ENCODE measurements at places on chromosomes 11 and 22.
A peak's percentile ranks its signal among the peaks of the same experiment; 100 is the strongest.

GRCh38 chr11:125165111-125165842 lies 726 bp downstream of the PKNOX2 start:
- DNase-seq = no peak

- no peak for DNase-seq
Observed at GRCh38 chr22:42743501-42743991, 22.9 kb upstream of the A4GALT start.

DNA sequence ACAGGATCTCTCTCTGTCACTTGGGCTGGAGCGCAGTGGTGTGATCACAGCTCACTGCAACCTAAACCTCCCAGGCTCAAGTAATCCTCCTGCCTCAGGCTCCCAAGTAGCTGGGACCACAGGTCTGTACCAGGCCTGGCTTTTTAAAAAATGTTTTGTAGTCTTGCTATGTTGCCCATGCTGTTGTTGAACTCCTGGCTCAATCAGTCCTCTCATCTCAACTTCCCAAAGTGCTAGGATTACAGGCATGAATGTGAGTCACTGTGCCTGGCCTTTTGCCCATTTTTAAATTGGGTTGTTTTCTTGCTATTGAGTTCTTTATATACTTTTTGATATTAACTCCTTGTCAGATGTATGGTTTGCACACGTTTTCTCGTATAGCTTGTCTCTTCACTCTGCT lies 33.0 kb upstream of the PITPNB start:
- DNase-seq = no peak

- DNase-seq = no peak
Observed at GRCh38 chr11:13818325-13818724, 144.2 kb upstream of the SPON1 start.

- no peak for DNase-seq
Observed at GRCh38 chr22:45589556-45589955, 82.1 kb upstream of the ATXN10 start.

DNA sequence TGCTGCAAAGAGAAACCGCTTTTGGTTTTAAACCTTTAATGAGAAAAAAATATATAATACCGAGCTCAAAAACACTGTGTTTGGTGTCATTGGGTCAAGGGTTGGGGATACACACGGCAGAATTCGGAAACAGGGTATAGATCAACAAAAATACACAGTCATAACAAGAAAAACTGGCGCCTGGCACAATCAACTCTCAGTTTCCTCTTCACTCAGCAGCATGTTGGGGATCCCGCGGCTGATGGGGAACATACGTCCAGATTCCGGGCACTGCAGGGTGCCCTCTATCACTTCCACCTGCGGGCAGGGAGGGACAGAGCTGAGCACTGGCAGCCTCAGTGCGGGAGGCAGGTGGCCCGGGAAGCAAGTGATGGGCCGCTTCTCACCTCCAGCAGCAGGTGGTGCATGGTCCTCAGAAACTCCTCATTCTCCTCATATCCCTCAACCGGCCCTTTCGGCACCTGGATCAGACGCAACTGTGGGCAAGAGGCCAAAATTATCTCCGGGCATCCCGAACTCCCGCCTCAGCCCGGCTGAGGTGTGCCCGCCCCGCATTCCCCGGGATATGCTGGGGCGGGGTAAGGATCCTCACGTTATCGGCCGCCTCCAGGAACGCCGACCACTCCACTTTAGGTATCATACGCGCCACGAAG lies 561 bp downstream of the TRMT112 start:
- DNase-seq = no peak

GRCh38 chr11:19689281-19690000 lies 23.2 kb upstream of the NAV2 start:
- no peak for DNase-seq

GRCh38 chr11:70656252-70656651 lies 257.9 kb downstream of the CTTN start:
- DNase-seq = no peak

DNA sequence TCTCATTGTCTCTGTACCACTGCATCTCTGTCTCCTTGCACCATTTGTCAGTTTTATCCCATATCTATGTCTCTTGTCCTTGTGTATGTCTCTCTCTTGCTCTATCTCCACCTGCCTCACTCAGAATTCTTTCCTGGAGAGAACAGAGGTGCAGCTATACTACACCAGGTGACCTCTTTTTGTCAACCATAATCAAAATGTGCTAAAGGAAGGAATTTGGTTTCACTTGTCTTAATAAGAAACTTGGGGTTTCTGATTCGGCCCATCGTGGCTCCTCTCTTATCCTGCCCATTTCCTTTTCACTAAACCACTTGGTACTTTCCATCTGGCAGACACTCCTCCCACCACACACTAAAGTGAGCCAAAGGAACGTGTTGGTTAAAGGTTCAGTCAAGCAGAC lies 2.0 kb upstream of the C11orf42 start:
- DNase-seq = no peak

DNA sequence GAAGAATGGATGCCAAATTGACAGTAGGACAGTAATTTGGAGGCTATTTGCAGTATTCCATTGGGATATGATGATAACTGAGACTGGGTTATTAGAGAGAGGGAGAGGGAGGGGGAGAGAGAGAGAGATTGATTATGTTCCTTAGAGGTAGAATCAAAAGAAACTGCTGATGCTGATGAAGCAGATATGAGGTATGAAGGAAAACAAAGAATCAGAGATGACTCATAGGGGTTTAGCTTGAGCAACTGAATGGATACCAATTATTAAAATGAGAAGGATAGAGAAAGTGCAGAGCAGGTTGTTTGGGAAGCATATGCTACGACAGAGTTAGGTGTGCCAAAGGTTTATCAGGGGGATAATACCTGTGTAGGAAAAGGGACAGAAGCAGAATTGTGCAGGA lies 12.8 kb upstream of the NUCB2 start:
- DNase-seq = no peak

- DNase-seq = no peak
Observed at GRCh38 chr11:1077033-1077416, 2.4 kb downstream of the MUC2 start.

DNA sequence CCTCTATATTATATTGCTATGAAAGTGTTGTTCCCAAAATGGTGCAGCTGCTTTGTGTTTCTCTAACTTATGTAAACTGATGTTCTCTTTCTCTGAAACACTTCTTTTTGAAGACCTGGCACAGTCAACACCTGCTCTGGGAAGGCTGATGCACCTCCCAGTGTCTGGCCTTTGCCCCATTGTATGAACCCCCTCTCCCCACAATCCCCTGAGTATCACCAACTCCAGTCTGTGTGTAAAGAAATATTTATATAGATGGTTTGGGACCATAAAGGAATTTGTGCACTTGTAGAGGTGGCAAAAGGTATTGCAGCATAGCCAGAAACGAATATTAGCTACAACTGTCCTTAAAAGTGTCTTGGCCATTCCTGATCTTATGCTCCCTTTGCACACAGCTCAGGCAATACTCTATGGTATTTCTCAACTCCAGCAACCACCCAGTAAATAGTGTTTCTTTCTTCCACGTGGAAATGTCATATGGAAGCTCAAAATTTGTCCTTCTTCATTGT lies 365.2 kb upstream of the DDI1 start:
- DNase-seq = no peak

DNA sequence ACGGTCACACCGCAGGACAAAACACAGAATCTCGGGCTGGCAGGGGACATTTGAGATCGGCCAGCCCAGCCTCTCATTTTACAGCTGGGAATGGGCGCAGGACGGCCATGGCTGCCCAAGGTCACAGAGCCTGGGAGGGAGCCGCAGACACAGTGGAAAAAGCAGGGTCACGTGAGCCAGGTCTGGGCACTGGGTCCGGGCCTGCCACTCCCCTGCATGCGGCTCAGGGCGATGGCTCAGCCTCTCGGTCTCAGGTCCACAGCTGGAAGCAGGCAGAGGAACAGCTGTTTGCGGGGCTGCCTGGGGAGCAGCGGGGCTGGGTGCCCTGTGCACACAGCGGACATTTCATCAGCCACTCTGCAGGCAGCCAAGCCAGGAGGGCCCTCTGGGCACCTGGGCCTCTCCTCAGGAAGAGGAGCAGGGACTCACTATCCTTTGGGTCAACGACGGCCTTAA lies 10.4 kb upstream of the PPARA start:
- DNase-seq = no peak

GRCh38 chr11:66495401-66495854 lies 15.0 kb upstream of the BBS1 start:
- DNase-seq = no peak

DNA sequence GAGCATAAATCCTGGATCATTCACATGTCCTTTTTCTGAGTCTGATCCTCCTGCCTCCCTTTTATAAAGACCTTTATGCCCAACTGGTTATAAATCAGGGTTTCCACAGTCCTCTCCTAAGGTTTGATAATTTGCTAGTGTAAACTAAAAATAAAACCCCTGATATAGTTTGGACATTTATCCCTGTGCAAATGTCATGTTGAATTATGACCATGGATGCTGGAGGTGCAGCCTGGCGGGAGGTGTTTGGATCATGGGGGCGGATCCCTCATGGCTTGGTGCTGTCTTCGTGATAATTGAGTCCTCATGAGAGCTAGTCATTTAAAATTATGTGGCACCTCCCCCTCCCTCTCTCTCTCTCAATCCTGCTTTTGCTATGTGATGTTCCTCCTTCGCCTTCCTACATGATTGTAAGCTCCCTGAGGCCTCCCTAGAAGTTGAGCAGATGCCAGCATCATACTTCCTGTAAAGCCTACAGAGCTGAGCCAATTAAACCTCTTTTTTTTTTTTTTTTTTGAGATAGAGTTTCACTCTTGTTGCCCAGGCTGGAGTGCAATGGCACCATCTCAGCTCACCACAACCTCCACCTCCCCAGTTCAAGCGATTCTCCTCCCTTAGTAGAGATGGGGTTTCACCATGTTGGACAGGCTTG lies 9.6 kb upstream of the MTCH2 start:
- no peak for DNase-seq

DNA sequence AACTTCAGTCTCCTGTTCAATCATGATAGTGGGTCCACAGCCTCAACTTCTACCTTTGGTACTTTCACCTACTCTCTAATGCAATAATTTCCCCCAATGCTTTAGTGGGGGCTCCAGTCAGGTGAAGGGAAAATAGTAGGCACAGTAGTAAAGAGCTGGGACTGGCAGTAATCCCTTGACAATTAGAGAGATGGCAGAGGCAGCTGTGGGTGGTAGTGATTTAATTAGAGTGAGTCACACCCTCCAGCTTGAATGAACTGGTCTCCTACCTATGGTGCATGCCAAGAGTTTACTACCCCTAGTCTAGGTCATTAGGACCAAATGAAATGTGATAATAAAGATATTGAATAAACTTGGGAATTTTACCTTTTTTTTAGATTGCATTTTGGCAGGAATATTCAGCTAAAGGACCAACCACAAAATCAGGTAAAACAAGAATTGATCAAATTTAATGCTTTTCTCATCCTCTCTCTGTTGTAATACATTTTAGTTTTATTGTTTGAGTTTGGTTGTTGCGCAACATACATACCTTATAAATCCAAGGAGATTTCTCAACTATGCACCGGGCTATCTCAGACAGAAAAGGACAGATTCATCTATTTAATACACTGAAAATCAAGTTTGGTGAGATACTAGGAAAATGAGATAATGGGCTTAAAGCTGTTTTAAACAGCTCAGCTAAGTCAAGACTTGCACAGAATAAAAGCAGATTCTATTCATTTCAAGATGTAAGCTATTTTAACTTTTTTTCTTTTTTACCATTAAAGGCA lies 9.0 kb downstream of the PRRG4 start:
- DNase-seq = no peak

GRCh38 chr11:124867700-124868099 lies 2.5 kb downstream of the ROBO3 start:
- peak; percentile 25 for DNase-seq

GRCh38 chr11:126561327-126561893 lies 205.9 kb downstream of the ST3GAL4 start:
- DNase-seq = no peak

- no peak for DNase-seq
Observed at GRCh38 chr11:88231894-88232482, 56.7 kb upstream of the RAB38 start.

- no peak for DNase-seq
Observed at GRCh38 chr11:114154271-114155047, 94.9 kb downstream of the ZBTB16 start.

DNA sequence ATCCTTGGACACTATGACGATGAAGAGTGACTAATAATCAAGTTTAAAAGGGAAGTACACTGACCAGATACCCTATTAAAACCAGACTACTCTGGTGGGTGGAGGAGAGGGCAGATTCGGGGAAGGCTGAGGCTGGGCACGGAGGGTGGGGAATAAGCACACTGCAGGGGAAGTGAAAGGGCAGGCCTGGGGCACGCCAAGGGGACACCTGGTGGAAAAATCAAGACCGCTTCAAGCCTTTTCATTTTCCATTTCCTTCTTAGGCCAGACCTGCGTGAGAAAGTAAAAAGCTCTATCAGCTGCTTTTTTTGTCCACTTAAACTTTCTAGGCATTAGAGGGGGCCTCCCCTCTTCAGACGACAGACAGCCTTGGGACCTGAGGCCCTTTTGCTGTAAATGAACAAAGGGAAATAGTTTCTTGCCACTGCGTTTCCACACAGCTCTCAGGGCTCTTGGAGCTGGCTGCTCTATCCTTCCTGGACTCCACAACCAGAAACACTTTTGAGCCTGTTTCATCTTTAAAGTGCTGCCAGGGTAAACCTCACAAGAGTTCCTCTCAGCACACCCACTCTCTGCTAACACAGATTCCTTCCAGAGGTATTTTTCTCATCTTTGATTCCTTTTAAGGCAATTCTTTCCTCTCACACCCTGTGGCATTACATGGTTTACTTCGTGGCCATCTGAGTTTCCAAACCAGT lies 25.0 kb upstream of the SERPIND1 start:
- no peak for DNase-seq

DNA sequence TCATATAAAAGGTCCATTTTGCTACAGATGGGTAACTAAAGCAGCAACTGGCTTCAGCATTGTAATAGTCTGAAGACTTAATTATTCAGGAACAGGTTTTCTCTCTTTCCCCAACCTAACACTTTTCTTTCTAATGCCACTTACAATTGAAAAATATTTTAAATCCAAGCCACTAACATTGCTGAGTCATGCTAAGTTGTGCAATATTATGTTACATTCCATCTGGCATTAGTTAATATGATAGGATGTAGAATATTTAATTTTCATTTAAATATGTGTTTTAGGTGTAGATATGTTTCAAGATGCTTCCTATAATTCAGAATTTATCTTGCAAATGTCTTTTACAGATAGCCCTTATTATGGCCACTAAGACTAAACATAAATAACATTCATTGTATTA lies 98.6 kb downstream of the KIF18A start:
- DNase-seq = no peak

- no peak for DNase-seq
Observed at GRCh38 chr11:37695283-37695682, 1097.2 kb upstream of the RAG2 start.

GRCh38 chr11:130672911-130673310 lies 224.5 kb downstream of the ADAMTS15 start:
- DNase-seq = no peak

- DNase-seq = no peak
Observed at GRCh38 chr22:46801826-46802607, 39.6 kb downstream of the TBC1D22A start.

- no peak for DNase-seq
Observed at GRCh38 chr22:49112661-49113626, 714.7 kb downstream of the BRD1 start.

- no peak for DNase-seq
Observed at GRCh38 chr11:33692013-33692504, 8.6 kb downstream of the C11orf91 start.

GRCh38 chr11:19597206-19597605 lies 115.4 kb upstream of the NAV2 start:
- DNase-seq = no peak

- no peak for DNase-seq
Observed at GRCh38 chr22:17243524-17243923, 24.3 kb upstream of the ADA2 start.

Measured in NCI-H524 treated with DMSO at 0.1 percent for 48 hours (cell line).